Smooth muscle cell of trachea (primary cell): ENCODE measurements at places on chromosomes 7 and 10. TPM values are rescaled to one million over a fixed set of nuclear protein-coding genes. Genes with fewer than 3 reads are reported as not detected.

Gene ZNF853
- 0.15 and 1.5 TPM in 2 replicates for total RNA-seq

Gene TSPAN33
- total RNA-seq: 0.15 and 0.17 TPM in 2 replicates

Gene BICC1
- 72.9 and 102 TPM in 2 replicates for total RNA-seq

Gene MNX1
- not detected in 2 replicates for total RNA-seq

Gene TRIM24
- total RNA-seq: 6.3 and 6.8 TPM in 2 replicates

Gene RADIL
- 1.2 and 1.3 TPM in 2 replicates for total RNA-seq

Gene RBP3
- total RNA-seq: not detected in 2 replicates

Gene ZNF727
- 0.17 and 0.29 TPM in 2 replicates for total RNA-seq

Gene TBL2
- total RNA-seq: 66.2 and 135 TPM in 2 replicates
